Stimulated activated CD4-positive, alpha-beta T cell treated with anti-CD3 and anti-CD28 coated beads, Interleukin-12 subunit alpha, Interleukin-12 subunit beta, amount 100 ng/mL, for 4 hours (primary cell): ENCODE measurements at places on chromosomes 5 and 9.
A peak's percentile ranks its signal among the peaks of the same experiment; 100 is the strongest.

DNA sequence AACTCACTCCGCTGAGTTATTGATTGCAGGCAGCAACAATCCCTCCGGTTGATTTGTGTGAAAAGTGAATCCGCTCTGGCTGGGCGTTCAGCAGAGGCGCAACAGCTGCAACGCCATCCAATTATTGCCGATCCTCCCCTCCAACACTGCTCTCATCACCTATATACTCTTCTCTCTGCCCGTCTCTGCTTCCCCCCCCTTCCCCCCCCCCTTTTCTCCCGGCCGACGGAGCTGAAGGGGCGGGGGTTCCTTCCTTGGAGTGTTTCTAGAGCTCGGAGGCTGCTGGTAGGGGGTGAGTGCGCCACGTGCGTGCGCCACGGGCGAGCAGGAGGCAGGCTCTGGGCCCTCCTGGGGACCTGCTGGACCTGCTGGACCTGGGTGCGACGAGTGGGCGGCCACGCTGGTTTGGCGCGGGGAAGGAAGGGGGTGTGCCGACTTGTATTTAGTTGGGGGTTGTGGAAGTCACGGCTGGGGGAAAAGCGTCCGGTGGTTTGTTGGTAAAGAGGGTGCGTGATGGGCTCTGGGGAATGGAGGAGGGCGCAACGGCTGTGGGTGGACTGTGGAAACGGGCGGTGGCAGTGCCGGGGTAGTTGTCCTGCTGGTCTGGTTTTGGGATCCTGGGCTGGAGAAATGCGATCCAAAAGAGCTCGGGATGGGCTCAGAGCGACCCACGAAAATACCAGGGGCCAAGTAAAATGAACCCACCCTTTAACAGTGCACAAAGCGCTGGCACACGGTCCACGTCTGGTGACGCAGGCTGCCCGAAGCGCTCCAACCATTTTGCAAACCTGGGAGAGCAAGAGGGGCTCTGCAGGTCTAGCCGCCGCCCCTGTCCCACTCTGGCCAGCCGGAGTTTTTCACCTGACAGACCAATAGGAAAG, 6.4 kb upstream of the MEF2C start:
- DNase-seq: no peak

GRCh38 chr9:109451311-109452025, 46.6 kb downstream of the PTPN3 start:
- DNase-seq: no peak

- DNase-seq: no peak
Measured at GRCh38 chr5:69006030-69006429, 87.8 kb upstream of the SLC30A5 start.

- no peak for DNase-seq
Measured at GRCh38 chr9:93910196-93910595, 45.0 kb downstream of the BARX1 start.

- no peak for DNase-seq
Measured at GRCh38 chr9:129033216-129033615, 3.2 kb upstream of the MIGA2 start.

GRCh38 chr9:17134396-17135294, at the start of gene CNTLN:
Gene CNTLN, plus strand, starts transcription at chr9:17135040. Its CDS starts 26 bp downstream, at chr9:17135066.
- peak; percentile 67 for DNase-seq

- no peak for DNase-seq
Measured at GRCh38 chr5:61334868-61335615, 3.0 kb downstream of the ZSWIM6 start.

- DNase-seq: no peak
Measured at GRCh38 chr5:158854260-158854783, 245.4 kb downstream of the EBF1 start.

GRCh38 chr5:158943057-158943456, 156.7 kb downstream of the EBF1 start:
- no peak for DNase-seq

- no peak for DNase-seq
Measured at GRCh38 chr9:88179062-88179521, 40.8 kb upstream of the SPATA31C2 start.

- no peak for DNase-seq
Measured at GRCh38 chr5:74389531-74390305, 250.8 kb downstream of the ENC1 start.

- no peak for DNase-seq
Measured at GRCh38 chr5:29023541-29023940, 1985.2 kb upstream of the CDH9 start.
